NB4 (cell line): ENCODE measurements at places on chromosomes 12 and 14.
A peak's percentile ranks its signal among the peaks of the same experiment; 100 is the strongest.

- no peak for DNase-seq
Observed at GRCh38 chr12:2636741-2637340, 157.9 kb upstream of the FKBP4 start.

DNA sequence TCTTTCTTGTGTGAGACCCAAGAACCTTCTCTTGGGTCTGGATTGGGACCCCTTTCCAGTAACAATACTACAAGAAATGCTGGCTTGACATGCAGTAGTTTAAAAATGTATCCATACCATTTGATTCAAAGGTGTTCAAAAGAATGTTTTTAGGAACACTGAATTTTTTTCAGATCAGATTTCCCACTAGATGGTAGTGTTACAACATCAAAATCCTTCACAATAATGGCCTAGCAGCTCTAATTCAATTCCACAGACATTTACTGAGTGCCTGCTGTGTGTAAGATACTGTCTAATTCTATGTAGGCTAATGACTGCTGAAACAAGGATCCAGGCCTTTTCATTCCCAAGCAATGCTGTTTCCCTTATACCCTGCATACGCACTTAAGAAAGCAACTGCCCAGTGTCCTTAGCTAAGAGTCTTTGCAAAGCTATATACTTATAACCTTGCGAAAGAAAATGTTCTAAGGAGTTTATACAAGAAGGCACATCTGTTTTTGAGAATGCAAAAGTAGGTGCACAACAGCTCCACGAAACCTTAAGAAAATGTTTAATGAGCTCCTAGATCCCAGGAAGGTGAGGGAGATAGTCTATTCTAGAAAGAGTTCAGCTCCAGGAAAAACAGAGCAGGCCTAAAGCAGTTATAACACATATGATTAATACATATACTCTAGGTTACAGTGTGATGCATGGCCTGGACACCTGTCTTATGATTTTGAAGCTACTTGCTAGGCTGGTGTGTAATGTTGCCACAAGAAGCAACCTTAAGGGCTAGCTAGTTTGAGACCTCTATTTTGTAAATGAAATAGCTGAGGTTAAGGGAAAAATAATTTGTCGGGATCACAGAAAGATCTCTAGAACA is 50.9 kb upstream of the PKP2 start:
- peak; percentile 42 for DNase-seq

DNA sequence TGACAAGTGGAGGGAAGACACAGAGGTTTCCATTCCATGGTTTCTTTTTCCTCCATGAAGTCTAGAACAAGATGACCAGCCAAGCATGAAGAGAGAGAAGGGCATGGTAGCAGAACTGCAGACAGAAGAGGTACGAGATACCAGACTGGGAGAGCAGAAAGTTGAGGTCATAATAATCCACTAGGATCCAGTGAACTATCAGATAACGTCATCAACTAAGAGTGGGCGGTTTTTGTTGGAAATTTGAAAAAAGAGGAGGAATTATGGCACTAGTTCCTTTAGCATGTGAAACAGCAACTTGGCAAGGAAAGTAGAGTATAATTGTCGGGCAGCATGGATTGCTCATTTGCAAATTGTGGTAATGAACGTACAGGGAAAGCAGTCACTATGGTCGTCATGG is 357.6 kb downstream of the PDZRN4 start:
- DNase-seq = no peak

DNA sequence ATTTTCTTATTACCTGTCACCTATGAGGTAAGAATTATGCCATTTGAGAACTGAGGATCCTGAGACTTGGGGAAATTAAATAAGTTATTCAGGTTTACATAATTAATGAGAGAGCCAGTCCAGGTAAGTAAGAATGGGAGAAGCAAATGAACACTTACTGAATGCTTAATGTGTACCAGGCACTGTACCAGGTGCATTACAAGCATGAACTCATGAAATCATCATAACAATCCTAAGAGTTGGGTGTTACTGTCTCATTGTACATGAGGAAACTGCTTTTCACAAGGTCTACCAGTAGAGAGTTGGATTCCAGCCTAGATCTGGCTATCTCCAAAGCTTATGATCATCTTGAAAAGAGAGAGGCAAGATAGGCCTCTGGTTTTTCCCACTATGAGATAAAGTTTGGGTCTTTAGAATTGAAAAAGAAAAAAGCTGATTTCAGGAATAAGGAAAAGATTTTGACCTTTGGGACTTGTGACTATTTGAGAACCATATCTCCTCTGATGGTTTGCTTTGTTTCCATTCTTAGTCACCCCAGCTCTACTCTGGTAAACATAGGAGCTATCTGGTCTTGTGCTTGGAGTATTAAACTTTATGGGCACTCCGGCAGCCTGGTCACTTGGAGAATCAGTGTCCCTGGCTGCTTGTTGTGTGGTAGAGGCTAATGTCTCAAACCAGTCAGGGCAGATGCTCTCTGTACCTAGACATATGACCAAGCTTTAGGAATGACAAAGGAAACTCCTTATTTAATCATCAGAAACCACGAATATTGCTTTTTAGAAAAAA is 48.0 kb downstream of the PTHLH start:
- DNase-seq = no peak

- DNase-seq = no peak
Observed at GRCh38 chr12:106908561-106908960, 47.1 kb upstream of the TMEM263 start.

GRCh38 chr14:70391493-70392391 is 25.1 kb downstream of the SYNJ2BP start:
- DNase-seq = no peak

GRCh38 chr12:54432815-54433164 is 13.7 kb upstream of the ITGA5 start:
- no peak for DNase-seq
